NCI-H1105 (cell line): ENCODE measurements at places on chromosomes 12 and 14.

GRCh38 chr12:42213023-42213422 lies 25.0 kb downstream of the YAF2 start:
- DNase-seq, result peak; percentile 83

DNA sequence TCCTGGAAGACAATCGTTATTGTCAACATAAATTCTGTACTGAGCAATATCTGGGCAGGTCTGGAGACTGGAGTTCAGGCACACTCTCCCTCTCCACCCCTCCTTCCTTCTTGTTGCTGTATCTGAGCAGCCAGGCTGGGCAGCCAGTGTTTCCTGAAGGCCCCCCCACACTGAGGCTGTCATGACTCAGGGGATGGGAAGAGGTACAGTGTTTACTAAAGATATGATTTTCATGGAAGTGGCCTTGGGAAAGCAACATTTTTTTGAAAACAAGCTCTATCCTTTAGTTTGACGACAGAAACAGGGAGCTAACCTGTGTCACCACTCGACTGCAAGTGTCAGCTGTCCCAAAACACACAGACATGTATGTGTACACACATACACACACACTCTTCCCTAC lies 1485.4 kb upstream of the TMEM132C start:
- DNase-seq, result no peak

GRCh38 chr12:58847901-58848600 lies 72.3 kb downstream of the LRIG3 start:
- DNase-seq, result peak; percentile 43

DNA sequence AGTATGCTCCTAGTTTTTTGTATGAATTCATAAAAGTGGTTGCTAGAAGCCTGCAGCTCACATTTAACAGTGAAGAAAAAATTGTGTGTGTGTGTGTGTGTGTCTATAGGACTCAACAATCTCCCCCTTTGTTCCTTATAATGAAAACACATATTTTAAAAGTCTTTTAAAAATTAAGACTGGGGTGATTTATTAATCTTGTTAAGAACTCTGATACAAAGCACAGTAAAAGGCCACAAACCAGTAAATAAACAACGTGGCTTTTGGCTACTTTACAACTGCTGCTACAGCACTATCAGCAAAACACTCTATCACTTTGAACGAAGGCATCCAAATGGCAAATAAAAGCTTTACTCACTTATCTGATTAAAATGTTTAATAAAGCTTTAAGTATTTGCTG lies 594 bp upstream of the VCPKMT start:
- no peak for DNase-seq

GRCh38 chr12:128267131-128267622 lies at the start of gene TMEM132C:
Gene TMEM132C (plus strand): TSS chr12:128267170. CDS start chr12:128267403, 233 bp downstream.
- DNase-seq, result no peak
